ENCODE measurements at places on chromosomes 3 and 15. TPM values are rescaled to one million over a fixed set of nuclear protein-coding genes. Genes with fewer than 3 reads are reported as not detected.

PTH1R gene
- total RNA-seq, result 38.2 TPM

ZNF445 gene
- total RNA-seq, result 8.9 TPM

DNA sequence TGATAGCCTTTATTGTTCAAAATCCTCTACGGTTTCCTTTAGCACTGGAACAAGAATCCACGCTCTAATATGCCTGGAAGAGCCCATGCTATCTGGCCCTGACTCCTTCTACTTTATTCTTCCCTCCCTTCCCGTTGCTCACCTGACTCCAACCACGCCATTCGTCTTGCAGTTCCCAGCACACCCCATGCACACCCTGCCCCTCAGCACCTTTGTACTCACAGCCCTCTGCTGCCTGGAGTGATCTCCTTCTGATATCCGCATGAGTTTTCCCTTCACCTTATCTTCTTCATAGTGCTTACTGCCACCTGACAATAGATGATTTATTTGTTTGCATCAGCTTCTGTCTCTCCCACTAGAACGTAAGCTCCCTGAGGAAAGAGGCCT, 16.6 kb upstream of the BCL2A1 start:
- no peak overlapping the region for H3K27ac ChIP-seq
- H3K4me3 ChIP-seq, result no peak overlapping the region
- no peaks in the 10 kb centered on the region for H3K27me3 ChIP-seq

DNA sequence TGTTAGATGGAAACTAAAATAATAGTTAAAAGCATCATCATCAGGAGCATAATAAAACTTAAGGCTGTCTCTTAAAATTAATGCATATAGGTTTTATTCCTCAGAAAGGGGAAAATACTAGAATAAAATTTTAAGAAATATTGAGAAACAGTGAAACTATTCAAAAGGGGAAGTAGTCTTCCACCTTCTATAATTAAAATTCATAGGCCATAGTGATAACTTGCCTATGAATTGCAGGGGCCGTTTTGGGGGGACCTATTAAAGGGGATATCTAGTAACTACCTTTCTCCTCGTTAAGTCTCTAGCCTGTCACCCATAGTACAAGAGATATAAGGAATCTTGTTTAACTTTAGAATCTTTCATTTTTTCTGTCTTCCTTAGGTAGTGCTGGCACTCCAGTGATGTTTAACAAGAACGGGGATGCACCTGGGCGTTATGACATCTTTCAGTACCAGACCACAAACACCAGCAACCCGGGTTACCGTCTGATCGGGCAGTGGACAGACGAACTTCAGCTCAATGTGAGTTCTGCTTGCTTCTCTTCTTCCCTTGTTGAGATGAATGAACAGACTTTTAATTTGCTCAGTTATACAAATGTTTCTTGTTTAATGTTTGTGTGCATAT, 600.4 kb downstream of the GRM7 start:
- no peak for DNase-seq
- H3K4me3 ChIP-seq, result no peak overlapping the region

DNA sequence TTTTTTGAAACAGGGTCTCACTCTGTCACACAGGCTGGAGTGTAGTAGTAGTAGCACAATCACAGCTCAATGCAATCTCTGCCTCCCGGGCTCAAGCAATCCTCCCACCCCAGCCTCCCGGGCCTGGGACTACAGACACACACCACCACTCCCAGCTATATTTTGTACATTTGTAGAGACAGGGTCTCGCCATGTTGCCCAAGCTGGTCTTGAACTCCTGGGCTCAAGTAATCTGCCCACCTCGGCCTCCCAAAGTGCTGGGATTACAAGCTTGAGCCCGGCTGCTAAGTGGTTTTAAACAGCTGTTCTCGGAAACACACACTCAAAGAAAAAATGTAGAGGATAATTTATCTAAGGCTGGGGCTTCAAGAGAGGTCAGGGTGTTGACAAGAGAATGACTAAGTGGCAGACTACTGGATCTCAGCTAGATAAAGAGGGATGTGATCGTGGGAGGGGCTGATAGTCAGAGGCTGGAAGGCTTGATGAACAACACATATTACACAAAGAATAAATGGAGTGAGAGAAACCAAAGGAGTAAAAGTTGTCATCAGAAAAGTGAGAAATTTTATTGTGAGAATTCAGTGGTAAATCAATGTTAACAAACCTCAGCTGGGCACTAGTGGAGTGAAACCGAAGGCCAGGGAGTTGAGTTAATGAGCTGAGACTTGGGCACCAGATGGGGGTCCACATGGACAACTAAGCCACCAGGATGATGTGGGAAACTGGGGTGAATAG, 6.7 kb downstream of the CCR5AS start:
- no peak overlapping the region for H3K27ac ChIP-seq
- H3K4me3 ChIP-seq, result no peak overlapping the region
- no peaks in the 10 kb centered on the region for H3K27me3 ChIP-seq
- H3K36me3 ChIP-seq, result no peaks in the 10 kb centered on the region
